Left renal cortex interstitium (tissue), 4 donors: ENCODE measurements at places on chromosomes 1 and 21.
A peak's percentile ranks its signal among the peaks of the same experiment; 100 is the strongest.

DNA sequence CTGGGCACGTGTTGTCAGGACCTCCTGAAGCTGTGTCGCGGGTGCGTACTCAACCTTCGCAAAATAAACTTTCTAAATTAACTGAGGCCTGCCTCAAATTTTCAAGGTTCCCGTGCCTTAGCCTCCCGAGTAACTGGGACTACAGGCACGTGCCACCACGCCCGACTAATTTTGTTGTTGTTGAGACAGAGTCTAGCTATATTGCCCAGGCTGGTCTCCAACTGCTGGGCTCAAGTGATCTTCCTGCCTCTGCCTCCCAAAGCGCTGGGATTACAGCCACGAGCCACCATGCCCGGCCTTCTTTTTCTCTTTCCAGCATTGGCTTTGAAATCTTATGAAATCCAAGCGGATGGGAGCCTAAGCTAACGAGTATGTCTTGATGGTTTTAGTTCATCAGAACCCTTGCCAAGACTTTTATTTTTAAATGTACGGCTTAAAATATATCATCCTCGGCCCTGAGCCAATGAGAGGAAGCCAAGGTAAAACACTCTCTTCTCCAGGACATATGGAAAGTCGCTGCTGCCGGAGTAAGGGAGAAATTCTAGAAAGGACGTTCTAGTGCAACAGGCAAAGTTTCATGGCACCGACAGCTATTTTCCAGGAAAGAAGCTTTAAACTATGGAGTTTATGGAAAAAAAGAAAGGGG lies 12.7 kb upstream of the ERVH48-1 start:
- no peak for DNase-seq

DNA sequence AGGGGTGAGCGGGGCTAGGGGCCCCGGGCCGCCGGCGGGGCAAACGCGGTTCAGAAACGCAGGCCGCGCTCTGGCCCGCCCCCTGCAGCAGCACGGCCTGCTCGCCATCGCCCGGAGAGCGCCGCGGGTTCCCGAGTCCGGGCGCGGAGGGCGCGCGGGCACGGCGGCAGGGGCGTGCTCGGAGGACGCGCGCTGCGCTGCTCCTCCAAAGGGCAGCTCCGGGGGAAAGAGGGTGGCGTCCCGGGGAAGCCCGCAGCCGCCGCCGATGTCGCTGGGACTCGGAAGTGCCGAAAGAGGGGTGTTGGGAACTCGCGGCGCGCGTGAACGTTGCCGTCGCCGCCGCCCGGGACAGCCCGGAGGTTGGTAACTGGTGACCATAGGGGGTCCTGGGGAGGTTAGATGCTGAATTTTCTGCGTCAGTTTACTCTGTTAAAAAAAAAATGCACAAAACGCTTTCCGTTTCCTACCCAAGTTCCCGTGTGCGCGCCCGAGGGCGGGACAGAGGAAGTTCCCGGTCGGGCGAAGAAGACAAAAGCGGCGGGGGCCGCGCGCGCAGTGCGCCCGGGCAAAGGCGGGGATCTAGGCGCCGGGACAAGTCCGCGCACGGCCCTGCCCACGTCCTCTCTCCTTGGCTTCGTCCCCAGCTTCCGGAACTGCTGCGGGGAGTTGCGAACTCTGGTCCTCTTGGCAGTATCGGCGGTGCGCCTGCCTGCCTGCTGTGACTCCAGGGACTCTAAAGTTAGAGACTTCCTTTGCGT lies at the start of gene HHAT:
TSS of gene HHAT (plus strand) at position 157 of the 758 bp plus-strand sequence. CDS start 20,074 bp downstream, outside the sequence.
- peak; percentile 64 for DNase-seq

DNA sequence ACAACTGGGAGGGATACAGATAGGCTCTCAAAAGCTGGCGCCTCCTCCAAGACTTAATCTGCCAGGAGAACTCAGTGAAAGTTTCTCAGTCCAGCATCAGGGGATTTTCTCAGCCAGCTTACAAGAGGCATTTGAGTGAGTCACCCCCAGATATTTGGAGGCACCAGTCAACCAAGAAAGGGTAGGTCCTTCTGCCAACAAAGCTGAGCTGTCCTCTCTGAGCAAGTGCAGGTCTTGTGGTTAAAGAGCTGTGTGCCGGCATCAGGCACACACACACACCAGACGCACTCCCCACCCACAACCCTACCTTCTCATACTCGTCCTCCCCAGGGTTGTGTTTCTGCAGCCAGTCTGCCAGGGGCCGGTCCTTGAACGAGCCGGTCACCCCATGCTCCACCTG lies 27.0 kb upstream of the PPP1R15B start:
- DNase-seq = no peak

DNA sequence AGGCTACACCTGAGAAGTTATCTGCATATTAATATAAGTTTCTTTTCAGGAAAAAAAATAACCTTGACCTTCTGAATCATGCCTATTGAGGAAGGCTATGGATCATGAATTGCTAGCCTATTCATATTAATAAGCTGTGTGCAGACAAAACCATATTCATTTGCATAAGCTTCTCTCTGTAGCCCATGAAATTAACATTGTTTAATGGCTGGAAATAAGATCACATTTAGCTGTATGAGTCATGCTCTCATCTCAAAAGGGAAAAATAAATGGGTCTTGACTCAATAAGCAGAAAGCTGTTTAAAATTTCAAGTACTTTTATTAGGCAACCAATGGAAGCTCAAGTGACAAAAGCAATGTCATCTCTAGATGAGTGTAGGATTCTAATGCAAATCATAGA lies 330.0 kb upstream of the DEPDC1 start:
- DNase-seq = no peak

DNA sequence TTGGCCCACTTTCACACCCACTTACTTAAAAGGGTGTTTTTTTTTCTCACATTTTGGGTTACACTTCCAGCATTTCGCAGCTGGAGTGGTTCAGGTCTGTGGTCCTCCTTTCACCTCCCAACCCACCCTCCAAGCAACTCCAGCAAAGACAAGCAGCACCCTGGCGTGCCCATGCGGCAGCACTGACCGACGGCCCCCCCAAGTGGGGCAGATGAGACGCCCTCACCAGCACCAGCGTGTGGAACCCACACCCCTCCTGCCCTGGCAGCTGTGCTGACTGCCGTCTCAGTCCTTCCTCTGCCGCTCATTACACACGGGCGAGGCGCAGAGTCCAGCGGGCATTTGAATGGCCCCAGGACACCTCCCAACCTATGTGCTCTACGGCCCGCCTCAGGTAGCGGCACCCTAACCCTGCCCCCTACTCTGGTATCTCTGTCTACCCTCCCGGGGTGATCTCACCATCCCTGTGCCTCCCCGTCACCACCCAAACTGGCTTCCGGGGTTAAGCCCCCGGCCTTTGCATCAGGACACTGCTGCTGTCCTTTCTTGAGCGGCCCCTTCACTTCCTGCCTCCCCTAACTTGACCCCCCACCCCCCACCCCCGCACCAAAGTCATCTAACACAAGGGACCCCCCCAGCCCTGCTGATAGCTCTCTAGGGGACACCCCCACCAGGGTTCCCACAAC lies 10.9 kb downstream of the LSS start:
- no peak for DNase-seq

- no peak for DNase-seq
These were observed 68.9 kb downstream of the ST3GAL3 start for GRCh38 chr1:43776043-43776761.

- DNase-seq = no peak
These were observed 1.2 kb downstream of the CLSPN start for GRCh38 chr1:35768350-35769187.

DNA sequence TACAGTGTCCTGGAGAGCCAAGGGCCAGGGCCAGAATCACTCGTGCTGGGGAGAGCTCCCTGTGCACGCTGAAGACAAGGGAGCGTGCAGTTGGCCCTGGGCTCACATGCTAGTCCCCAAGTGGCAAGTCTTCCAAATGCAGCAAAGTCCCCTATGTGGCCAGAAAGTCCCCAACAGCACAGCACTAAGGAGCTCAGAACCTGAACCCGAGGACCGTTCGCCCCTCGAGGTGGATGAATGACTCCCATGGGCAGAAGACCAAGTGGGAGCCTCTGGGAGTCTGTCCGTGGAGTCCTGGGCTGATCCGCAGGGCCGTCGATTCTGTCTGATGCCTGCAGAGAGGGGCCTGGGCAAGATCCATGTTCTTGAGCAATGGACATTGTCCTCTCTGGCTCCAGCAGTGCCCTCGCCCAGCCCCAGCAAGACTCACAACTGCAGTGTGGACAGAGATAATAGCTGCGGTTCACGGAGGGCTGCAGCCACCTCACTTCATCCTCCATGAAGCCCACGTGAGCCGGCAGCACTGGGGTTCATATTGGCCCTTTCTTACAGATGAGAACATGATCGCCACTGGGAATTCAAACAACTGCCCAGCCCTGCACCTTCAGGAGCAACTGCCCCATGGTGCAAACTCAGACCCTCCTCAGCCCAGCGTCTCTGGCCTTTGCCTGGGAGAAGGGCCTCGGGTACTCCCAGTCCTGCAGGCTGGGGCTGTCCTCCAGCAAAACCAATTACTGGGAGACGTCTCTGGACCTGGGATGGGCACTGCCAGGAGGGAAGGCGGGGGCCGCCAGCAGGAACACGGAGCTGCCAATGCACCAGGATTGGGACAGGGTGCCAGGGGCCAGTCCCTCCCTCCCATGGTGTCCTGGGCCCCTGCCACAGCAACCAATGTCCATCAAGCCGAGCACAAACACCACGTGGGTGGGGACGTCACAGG lies 243.7 kb downstream of the NPHP4 start:
- no peak for DNase-seq

GRCh38 chr1:1122981-1123480 lies 7.1 kb upstream of the C1orf159 start:
- no peak for DNase-seq
